ENCODE measurements at places on chromosomes 2 and 18. TPM values are rescaled to one million over a fixed set of nuclear protein-coding genes. Genes with fewer than 3 reads are reported as not detected.

The TBR1 gene
- total RNA-seq = not detected

The VSNL1 gene
- total RNA-seq = not detected

The SLC23A3 gene
- total RNA-seq = 2.4 TPM

The ZBTB7C gene
- under 0.01 TPM for total RNA-seq

The MAP3K19 gene
- total RNA-seq = not detected

The PJVK gene
- 1.8 TPM for total RNA-seq

The KLHL30 gene
- total RNA-seq = 0.57 TPM

The DUSP28 gene
- 2.0 TPM for total RNA-seq

The BUB1 gene
- 4.8 TPM for total RNA-seq

The CARF gene
- total RNA-seq = 5.3 TPM

The DSC3 gene
- total RNA-seq = 0.14 TPM

The PSTPIP2 gene
- total RNA-seq = 5.7 TPM

The DHRS9 gene
- 0.09 TPM for total RNA-seq

The FAM110C gene
- not detected for total RNA-seq

The FLACC1 gene
- 0.74 TPM for total RNA-seq

The TMEM163 gene
- not detected for total RNA-seq

The LRRTM1 gene
- total RNA-seq = not detected

The RGPD5 gene
- total RNA-seq = 22.0 TPM

The GREB1L gene
- not detected for total RNA-seq

The NAT8 gene
- total RNA-seq = not detected

The XIRP2 gene
- not detected for total RNA-seq

The PTPRN gene
- 57.0 TPM for total RNA-seq

The NOSTRIN gene
- total RNA-seq = 0.09 TPM

All from smooth muscle cell of bladder (primary cell).